ENCODE measurements at places on chromosomes 5 and 9.

DNA sequence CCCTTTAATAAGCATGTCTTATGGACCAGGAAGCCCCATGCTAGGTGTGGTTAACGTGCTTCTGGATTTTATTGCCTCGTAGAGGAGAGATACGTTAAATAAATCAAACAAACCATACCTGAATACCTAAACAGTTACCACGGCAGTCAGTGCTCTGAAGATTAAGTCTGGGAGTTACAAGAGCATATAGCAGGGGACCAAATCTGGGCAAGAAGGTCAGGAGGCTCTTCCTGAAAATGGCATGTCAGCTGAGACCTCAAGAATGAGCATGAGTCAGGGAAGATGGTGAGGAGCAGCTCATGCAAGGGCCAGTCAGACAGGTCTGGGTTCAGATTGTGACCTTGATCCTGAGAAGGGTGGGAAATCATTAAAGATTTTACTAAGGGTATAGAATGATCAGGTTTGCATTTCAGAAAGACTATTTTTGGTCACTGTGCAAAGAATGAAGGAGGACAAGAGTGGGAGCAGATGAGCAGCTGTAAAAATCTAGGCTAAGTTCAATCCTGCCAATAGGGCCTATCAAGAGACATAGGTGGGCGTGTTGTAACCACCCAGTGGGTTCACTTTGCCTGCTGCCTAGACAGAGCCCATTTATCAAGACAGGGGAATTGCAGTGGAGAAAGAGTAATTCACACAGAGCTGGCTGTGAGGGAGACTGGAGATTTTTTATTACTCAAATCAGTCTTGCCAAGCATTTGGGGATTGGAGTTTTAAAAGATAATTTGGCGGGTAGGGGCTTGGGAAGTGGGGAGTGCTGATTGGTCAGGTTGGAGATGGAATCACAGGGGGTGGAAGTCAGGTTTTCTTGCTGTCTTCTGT is 4.8 kb upstream of the ZNF366 start:
- no peak for DNase-seq

DNA sequence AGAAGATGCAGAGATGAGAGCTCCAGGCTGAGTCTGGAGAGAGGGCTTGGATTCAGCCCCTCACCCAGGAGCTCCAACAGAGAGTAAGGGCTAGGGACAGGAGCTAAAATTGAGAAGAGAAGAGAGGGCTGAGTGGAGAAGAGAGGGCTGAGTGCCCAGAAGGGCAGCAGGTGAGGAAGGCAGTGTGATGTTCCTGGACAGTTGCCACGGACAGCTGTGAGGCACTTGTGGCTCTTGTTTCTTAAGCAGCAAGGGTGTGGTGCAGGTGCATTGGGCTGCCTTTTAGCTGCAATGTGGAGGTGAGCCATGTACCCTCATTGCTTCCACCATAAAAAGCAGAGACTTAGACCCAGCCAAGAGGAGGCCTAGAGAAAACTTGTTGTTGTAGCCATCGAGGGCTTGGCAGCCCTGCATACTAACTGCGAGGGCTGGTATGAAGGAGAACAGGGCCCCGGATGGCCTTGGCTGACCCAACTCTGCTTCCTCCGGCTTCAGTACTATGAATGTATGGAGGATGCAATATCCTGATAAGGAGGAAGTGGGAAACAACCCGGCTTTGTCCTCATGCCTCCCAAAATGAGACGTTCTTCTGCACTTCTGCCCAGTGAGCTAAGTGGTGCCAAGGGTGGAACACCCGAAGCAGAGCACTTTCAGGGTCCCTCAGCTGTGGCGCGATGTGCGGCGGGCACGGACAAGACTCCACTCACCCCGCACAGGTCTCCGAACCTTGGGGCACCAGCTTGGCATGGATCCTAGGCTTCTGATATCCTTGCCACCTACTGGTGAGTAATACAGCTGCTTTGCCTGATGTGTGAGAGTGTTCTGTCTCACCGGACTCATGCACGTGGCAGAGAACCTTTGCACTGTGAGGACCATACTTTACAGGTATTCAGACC is 65.2 kb downstream of the LRRC70 start:
- DNase-seq = no peak

- no peak for DNase-seq
These were observed 199.4 kb downstream of the GAPVD1 start for GRCh38 chr9:125460883-125461635.

DNA sequence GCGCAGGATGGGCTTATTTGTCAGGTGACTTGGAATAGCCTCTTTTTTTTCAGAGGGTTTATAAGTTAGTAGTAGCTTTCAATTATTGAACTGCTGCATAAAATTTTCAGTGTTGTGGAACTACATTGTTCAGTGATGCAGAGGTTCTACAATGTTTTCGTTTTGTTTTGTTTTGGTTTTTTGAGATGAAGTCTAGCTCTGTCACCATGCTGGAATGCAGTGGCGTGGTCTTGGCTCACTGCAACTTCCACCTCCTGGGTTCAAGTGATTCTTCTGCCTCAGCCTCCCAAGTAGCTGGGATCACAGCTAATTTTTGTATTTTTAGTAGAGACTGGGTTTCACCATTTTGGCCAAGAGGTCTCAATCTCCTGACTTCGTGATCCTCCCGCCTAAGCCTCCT is 22.0 kb downstream of the NUP188 start:
- no peak for DNase-seq

DNA sequence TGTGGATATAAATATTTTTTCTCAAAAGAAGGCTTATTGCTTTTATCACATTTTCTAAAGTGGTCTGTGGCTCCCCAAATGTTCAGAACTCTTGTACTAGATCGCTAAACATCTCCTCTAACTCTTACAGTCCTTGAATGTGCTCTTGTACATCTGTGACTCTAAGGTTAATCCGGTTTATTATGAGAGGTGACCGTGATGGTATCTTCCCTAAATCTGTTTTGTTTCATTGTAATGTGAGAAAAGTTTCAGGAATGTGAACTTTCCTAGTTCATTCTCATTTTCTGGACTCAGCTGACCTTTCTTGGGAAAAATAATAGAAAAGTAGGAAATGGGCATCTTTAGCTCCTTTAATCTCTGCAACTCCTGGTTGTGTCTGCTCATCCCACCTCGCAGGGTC is 94.5 kb upstream of the CD180 start:
- no peak for DNase-seq

DNA sequence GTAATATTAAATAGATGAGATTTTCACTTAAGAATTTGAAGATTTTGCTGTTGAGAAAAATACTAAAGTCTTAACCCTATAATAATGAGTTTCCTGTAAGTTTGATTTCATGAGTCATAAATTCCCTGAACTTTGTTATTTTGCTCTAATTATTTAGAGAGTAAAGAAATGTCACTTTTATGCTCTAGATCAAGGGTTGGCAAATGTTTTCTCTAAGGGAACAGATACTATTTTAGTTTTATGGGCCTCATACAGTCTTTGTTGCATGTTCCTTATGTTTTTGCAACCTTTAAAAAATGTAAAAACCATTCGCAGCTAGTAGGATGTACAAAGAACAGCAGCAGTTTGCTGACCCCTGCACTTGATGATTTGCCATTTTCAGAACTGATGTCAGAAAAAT is 480 bp upstream of the TXNDC8 start:
- no peak for DNase-seq

- no peak for DNase-seq
These were observed 31.2 kb upstream of the CDK5RAP2 start for GRCh38 chr9:120610975-120611689.

GRCh38 chr9:127545196-127546124 is 66.6 kb upstream of the STXBP1 start:
- DNase-seq = no peak

GRCh38 chr5:157616785-157617184 is 35.5 kb downstream of the SOX30 start:
- DNase-seq = no peak

DNA sequence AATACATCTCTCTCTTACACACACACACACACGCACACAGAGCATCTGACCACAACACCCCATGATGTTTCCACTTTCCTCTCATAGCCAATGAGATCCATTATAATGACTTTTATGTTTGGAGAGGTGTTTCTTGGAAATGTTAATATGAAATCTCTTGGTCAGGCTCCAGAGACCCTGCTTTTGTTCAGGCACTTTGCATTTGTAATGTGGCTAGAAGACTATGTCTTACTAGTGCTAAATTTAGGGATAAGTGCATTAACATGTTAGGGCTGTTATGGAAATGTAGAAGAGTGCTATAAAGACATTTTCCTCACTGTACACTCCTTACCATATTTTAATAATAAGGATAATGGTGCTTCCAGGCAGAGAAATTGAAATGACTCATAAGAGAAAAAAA is 3.8 kb downstream of the CDH9 start:
- no peak for DNase-seq

GRCh38 chr9:112061152-112061740 is 113.9 kb downstream of the SUSD1 start:
- DNase-seq = peak; percentile 51

DNA sequence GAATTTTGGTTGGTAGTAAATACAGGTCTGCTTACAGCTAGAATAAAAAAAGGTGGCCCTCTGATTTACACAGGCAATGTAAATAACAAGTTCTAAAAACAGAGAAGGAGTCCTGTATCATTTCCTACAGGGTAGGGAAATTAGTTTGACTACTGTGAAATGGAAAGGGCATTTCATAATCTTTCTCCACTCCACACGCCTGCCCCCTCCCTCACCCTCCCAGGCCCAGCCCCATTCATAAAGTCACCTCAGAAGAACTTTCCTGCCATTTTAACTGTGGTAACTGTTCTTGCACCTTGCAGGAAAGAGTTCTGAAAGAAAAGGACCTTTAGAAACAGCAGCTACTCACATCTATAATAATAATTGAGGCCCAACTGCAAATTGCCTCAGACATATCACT is 69.7 kb downstream of the MEF2C start:
- no peak for DNase-seq

DNA sequence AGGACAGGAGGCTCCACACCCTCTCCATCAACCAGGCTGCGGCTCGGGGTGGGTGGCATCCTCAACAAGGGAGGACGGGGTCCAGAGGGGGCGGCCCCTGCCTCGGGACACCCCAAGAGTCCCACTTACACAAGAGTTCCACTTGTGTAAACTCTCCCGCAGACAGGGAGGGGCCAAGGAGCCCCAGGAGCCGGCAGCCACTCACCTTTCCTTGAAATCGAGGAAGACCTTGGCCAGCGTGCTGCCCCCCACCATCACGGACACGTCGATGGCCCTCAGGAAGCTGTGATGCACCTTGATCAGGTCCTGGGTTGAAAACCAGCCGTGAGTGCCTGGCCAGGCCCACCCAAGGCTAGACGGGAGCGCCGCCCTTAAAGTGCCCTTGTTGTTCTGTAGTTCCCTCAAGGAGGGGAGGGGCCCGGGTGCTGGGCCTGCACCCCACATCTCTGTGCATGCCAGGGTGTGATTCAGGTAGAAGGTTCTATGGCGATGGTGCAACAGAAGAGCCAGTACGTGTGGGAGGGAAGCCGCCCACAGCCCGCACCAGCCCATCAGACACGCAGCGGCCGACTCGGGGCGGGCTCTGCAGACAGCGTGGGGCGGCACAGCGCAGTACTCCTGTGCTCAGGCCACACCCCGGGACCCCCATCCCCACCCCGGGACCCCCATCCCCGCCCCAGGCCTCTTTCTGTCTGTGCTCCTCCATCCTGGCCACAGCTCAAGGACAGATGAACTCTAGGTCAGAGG is 67.9 kb upstream of the SARDH start:
- DNase-seq = no peak

- DNase-seq = peak; percentile 54
These were observed 9.9 kb downstream of the C9orf40 start for GRCh38 chr9:74942801-74943200.

- DNase-seq = no peak
These were observed 463.9 kb downstream of the PRR16 start for GRCh38 chr5:120927950-120928530.

- no peak for DNase-seq
These were observed 4.5 kb downstream of the PRELID2 start for GRCh38 chr5:145830594-145830993.

DNA sequence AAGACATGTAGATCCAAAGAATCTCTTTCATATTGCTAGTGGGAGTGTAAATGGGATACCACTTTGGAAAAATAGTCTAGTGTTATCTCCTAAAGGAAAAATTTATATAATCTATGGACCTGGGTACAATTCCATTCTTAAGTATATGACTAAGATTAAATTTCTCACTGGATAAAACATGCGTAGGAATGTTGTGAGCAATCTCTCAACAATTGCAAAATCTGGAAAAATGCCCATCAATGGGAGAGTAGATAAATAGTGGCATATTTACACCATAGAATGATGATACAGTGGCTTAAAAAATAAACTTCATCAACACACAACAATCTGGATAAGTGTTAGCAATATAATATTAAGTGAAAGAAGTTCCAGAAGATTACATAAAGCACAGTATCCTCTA is 469.5 kb downstream of the MAN2A1 start:
- no peak for DNase-seq

- DNase-seq = no peak
These were observed 88.6 kb downstream of the GNAQ start for GRCh38 chr9:77943057-77943456.

DNA sequence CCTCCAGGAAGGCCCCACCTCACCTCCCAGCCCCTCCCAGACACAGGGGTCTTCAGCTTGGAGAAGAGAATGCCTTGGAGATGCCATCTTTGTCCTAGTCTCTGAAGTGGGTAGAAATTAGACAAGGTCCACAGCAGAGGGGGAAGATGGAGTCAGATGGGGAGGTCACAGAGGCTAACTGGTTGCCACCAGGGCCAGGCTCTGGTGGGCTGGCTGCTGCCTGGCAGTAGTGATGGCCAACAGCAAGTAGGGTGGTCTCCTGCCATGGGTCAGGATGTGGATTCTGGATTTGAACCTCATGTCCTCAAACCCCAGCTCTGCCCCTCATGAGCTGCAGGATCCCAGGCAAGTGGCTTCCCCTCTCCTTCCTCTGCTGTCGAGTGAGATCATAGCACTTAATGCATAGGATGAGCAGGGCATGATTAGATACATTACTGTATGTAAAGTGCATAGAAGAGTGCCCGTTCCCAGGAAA is 38.7 kb upstream of the NEK6 start:
- no peak for DNase-seq

DNA sequence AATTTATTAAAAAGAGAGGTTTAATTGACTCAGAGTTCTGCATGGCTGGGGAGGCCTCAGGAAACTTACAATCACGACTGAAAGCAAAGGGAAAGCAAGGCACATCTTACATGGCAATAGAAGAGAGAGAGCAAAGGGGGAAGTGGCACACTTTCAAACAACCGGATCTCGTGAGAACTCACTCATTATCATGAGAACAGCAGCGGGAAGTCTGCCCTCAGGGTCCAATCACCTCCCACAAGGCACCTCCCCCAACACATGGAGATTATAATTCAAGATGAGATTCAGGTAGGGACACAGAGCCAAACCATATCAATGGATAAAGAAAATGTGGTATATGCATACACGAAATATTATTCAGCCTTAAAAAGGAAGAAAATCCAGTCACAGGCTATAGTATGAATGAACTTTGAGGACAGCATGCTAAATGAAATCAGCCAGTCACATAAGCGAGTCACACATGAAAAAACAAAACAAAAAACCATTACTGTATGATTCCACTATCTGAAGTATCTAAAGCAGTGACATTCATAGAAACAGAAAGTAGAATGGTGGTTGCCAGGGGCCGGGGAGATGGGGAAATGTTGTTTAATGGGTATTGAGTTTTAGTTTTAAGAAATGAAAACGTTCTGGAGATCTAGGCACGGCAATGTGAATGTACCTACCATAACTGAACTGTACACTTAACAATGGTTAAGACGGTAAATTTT is 83.4 kb upstream of the PCA3 start:
- peak; percentile 31 for DNase-seq
